NCI-H1105 treated with DMSO at 0.1 percent for 48 hours (cell line): ENCODE measurements at places on chromosomes 1 and 21.
A peak's percentile ranks its signal among the peaks of the same experiment; 100 is the strongest.

DNA sequence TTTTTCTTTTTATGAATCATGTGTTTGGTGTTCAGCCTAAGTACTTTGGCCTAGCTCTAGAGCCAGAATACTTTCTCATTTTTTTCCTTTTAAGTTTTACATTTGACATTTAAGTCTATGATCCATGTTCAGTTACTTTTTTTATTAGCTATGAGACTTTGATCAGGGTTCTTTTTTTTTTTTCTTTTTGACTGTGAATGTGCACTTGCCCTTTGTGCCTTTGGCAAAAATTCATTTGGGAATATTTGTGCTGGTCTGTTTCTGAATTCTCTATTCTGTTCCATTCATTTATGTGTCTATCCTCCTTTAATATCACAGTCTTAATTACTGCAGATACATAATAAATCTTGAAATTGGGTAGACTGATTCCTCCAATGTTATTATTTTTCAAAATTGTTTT is 93.8 kb downstream of the MAP3K21 start:
- no peak for DNase-seq

DNA sequence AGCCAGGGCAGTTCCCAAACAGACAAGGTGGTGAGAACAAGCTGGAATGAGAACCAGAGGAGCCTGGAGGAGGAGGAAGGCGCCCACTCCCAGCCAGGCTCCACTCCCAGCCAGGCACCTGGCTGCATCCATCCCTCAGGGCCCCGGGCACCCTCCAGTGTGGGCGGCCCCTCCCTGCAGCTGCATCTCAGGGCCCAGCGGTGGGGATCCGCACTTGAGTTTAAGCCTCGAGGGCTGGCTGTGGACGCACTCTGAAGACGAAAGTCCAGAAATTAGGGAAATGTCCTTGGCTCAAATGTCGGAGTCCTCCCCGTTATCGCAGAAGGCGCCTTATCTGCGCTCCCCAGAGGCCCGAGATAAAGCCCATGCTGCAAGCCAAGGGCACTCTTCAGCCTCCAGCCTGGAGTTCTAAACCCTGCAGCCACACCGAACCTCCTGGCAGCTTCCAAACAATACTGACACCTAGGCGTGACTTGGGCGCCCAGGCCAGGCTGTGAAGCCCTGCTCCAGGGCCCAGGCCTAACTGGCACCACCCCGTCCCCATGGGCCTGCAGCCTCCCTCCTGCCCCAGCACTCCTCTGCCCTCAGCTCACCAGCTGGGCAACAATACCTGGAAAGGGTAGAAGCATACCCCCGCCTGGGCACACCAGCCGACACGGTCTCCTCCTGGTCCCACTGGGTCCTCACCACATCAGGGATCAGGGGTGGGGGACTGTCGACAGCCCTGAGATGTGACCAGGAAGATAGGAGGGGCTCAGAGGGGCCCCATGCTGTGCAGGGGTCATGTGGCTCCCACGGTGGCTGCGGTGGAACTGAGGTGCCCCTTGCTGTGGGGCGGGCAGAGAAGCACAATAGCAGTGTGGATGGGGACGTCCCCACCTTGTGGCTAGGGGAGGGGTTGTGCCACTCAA is 184.8 kb upstream of the VAMP3 start:
- DNase-seq, result no peak

- DNase-seq, result no peak
These were observed 30.3 kb downstream of the IGSF21 start for GRCh38 chr1:18137759-18138345.

- no peak for DNase-seq
These were observed 181.6 kb downstream of the NEGR1 start for GRCh38 chr1:72100771-72101170.

DNA sequence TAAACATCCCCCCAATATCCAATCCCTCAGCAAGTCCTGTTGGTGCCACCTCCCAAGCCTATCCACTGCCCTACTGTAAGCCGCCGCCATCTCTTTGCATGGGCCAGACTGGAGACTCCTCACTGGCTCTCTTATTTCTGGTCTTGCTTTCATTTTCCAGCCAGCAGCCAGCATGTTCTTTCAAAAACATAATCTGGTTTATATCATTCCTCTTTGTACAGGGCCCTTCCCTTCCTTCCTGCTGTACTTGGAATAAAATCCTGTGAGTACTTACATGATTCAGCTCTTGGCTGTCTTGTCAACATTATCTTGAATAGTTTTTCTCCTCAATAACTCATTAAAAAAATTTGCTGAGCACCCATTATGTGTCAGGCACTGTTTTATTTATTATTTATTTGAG is 28.2 kb downstream of the TLR5 start:
- no peak for DNase-seq

GRCh38 chr1:226972931-226973330 is 32.8 kb downstream of the COQ8A start:
- no peak for DNase-seq

DNA sequence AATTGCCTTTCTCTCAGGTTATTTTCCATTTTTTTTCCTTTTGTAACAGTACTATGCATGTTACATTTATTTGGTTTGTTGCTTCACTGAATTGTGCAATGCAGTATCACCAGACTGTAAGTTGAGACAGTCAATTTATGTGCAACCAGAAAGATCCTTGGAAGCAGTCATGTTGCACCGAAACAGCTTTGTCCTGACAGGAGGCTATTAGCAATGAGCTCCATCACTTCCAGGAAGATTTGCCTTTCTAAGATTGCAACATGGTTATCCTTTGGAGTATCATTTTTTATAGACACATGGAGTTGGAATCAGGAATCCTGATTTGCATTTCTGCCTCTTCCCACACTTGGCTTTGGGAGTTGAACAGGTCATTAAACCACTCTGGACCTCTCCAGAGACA is 84.5 kb upstream of the ST6GALNAC5 start:
- DNase-seq, result no peak

- DNase-seq, result peak; percentile 89
These were observed 57.0 kb downstream of the PTGER3 start for GRCh38 chr1:70990469-70991253.

- no peak for DNase-seq
These were observed 1.5 kb upstream of the MCOLN3 start for GRCh38 chr1:85049735-85050166.

DNA sequence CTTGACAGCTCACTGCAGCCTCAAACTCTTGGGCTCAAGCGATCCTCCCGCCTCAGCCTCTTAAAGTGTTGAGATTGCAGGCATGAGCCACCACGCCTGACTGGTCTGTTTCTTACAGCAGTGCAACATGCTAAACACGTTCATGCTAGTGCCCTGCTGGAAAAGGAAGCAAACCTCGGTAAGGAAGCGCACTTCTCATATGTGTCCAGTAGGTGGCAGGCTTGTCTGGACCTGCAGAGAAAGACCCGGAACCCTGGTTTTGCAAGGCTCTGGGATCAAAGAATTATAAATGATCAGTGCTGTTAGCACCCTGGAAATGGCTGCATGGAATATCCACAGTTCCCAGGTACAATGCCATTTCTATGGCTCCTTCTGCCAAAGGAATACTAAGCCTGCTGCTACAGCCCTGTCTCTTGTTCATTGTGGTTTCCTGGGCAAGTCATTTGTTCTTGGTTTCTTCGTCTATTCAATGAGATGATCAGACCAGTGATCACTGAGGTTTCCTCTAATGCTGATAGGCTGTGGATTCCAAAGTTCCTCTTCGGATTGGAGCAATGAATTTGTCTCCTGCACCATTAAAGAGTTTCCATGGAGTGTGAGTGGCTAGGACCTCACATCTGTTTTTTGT is 15.9 kb downstream of the RNU5D-1 start:
- DNase-seq, result peak; percentile 70

GRCh38 chr1:5200006-5200405 is 545.6 kb downstream of the AJAP1 start:
- no peak for DNase-seq

GRCh38 chr1:224939844-224940425 is 10.5 kb downstream of the DNAH14 start:
- DNase-seq, result no peak

GRCh38 chr1:90204023-90204590 is 209.2 kb downstream of the ZNF326 start:
- DNase-seq, result no peak

- DNase-seq, result no peak
These were observed 212.7 kb upstream of the NRIP1 start for GRCh38 chr21:15277466-15277865.

- DNase-seq, result no peak
These were observed 72.7 kb downstream of the GALNT2 start for GRCh38 chr1:230139741-230140140.

DNA sequence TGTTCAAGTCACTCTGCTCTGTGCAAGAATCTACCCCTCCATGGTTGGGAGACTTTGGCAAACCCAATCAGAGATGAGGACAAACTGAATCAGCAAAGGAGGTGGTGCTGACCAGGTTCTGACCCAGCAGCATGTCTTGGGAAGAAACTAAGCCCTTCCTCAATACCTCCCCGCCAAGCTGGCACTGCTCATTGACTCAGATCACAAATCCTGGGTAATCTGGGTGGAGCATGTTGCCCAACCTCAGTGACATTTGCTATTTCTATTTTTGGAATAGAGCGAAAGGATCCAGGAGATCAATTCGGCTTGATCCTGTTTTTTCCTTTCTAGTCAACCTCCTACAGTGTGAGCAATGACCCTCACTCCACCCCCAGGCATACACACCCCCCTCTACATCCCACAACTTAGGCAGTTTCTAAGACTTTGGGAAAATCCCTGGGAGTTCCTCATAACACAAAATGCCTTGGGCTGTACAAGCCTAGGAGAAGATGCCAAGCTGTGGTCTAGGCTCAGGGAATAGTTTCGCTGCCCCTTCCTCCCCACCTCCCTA is 166.8 kb upstream of the KCNJ6 start:
- no peak for DNase-seq

GRCh38 chr1:178659789-178660208 is 65.2 kb upstream of the RALGPS2 start:
- DNase-seq, result no peak

- no peak for DNase-seq
These were observed 62.6 kb upstream of the CD1D start for GRCh38 chr1:158117854-158118704.

DNA sequence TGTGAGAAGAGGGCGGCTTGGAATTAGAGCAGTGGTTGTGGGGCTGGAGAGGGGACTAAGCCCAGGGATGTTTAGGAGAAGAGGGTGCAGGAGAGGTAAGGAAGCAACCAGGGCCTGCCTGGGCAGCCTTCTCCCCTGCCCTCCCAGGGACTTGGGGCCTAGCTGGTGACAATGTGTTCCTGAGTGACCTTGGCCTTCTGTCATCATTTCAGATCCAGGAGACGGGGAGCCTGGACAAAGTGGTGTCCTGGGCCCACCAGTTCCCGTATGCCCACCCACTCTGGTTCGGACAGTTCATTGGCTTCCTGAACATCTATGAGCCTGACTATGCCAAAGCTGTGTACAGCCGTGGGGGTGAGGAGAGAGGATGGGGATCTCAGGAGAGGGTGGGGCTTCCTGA is 11.8 kb downstream of the CYP4B1 start:
- DNase-seq, result no peak

GRCh38 chr1:118084400-118084799 is 100.6 kb downstream of the SPAG17 start:
- no peak for DNase-seq

DNA sequence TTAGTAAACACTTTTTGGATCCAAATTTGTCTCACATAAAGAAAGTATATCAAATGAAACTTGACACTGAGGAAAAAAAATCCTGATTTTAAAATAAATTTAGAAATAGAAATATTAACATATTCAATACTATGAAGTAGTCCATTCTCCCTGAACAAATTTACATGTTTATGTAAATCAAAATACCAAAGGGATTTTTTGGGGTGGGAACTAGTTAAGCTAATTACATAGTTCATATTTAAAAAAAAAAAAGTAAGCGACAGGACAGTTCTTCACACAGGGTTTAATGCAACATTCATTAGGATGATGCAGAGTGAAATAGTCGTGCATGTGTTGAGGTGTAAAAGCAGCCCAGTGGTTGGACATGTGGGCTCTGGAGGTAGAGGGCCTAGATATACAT is 433.5 kb upstream of the B3GALT2 start:
- DNase-seq, result no peak

DNA sequence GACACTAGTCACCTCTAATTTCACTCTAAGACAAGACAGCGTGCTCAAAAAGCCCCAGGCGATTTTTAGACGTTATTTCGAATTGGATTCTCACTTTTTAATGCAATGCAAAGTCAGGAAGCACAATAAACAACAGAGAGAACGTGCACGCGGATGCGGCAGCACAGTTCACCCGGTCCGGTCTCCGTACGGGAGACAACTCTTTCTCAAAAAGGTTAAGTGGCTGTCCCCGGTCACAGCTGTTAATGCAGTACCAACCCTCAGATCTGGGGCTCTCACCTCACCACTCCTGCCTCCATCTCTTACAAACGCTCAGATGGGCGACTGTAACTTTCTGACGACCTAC is 1.2 kb downstream of the HP1BP3 start:
- DNase-seq, result no peak

DNA sequence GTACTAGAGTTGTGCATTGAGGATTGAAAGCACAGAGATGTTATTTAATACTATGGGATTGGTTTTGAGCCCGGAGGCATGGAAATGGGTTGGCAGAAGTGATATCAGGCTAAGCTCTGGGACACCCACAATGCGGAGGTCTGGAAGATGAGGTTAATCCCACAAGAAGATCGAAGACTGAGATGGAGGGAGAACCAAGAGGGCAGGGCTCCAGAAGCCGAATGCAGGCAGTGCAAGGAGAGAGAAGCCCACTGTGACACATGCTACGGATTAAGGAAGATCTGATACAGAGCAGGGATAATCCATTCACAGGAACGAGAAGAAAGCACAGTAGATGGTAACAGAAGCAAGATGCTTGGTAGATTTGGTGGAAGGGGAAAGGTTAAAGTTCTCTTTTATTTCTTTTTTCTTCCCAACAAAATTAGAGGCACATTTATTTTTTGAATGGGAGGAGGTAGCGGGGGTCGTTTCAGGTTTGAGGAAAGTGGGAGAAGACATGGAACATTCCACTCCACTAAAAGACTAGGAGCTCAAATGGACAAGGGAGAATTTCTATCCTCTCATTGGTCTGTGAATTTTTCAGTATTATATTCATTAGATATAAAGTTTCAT is 113.2 kb downstream of the NCAM2 start:
- no peak for DNase-seq

DNA sequence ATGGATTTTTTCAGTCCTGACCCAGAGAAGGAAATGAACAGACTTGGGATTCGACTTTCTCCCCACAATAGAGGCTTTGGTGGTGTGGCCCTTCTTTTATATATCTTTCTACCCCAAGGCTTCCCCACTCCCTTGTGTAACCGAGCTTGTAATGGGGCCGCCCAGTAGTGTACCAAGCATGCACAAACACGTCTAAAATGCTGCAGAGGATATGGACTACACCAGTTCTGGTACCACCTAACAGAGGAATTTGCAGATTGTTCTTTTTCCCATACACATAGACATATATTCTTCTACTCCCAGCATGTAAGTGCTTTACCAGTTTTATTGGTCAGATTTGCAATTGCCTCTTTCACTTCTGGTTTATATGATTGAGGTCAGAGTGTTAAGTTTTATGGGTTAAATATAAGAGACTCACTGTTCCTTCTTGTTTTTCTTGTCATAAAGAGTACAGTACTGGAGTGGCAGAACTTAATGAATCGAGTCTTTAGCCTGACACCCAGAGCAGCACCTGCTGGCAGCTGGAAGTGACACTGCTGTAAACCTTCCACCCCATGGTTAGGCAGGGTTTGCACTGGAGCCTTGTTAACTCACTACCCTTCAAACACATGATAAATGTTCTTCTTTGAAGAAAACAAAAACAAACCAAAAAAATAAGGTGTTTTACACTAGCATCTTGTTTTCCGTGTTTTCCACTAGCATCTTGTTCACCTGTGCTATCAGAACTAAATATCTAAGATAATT is 198.6 kb downstream of the PTPRC start:
- peak; percentile 9 for DNase-seq
